ENCODE measurements at places on chromosomes 11 and 22.

GRCh38 chr11:34284811-34285481, 72.9 kb downstream of the ABTB2 start:
- no peak for DNase-seq

DNA sequence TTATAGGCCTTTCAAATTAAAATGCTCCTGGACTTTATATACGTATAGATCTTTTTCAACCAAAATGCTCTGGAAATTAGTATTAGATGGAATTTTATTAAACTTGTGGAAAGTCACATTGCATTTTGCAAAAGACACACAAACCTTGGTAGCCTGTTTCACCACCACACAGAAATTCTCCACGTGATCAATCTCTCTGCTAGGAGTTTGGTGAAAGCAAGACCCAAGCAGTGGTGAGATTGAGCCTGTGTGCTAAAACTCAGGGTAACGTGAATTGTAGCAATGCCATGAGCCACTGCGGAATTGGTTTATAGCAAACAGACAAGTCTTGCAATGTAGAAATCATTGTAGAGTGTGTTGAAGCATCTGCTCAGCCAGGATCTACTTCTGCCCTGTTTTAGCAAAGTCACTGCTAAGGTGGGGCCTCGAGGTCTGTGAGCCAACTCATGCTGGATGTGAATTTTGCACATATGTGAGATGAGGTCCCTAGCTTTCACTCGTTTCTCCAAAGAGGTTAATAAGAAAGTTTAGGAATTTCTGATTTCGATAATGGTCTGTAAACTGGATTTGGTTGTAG, 184.8 kb downstream of the DBX1 start:
- no peak for DNase-seq

DNA sequence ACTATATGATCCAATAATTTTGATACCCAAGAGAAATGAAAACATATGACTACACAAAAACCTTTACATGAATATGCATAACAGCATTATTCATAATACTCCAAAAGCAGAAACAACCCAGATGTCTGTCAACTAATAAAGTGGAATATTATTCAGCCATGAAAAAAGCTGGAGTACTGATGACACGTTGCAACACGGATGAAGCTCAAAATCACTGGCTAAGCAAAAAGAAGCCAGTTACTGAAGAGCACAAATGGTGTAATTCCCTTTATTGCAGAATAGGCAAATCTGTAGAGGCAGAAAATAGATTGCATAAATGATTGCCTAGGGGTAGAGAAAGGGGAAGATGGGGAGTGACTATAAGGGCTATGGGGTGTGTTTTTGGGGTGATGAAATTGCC, 117.6 kb upstream of the FGF3 start:
- no peak for DNase-seq

- no peak for DNase-seq
Measured at GRCh38 chr22:23394525-23395326, 185.4 kb downstream of the IGLL1 start.

- no peak for DNase-seq
Measured at GRCh38 chr11:72578051-72578450, 96.2 kb downstream of the PDE2A start.

GRCh38 chr11:2114430-2115241, 24.6 kb downstream of the IGF2 start:
- no peak for DNase-seq

GRCh38 chr11:119285431-119285830, 31.5 kb downstream of the MCAM start:
- DNase-seq = no peak

DNA sequence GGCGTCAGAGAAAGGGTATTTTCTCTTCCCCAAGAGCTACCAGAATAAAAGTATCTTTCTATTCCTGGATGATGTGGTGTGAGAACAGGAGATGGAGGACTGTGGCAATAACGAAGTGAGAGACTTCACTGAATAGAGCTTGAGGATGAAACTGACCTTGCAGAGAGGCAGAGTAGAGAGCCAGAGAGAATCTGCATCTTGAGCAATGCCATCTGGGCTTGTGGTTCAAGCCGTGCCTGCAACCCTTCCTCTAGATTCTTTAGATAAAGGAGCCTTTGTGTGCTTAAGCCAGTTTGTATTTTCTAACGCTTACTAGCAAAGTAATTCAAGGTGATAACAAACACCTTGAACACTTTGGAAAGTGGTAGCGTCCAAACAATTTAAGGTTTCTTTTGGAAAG, 2.2 kb downstream of the ME3 start:
- no peak for DNase-seq

DNA sequence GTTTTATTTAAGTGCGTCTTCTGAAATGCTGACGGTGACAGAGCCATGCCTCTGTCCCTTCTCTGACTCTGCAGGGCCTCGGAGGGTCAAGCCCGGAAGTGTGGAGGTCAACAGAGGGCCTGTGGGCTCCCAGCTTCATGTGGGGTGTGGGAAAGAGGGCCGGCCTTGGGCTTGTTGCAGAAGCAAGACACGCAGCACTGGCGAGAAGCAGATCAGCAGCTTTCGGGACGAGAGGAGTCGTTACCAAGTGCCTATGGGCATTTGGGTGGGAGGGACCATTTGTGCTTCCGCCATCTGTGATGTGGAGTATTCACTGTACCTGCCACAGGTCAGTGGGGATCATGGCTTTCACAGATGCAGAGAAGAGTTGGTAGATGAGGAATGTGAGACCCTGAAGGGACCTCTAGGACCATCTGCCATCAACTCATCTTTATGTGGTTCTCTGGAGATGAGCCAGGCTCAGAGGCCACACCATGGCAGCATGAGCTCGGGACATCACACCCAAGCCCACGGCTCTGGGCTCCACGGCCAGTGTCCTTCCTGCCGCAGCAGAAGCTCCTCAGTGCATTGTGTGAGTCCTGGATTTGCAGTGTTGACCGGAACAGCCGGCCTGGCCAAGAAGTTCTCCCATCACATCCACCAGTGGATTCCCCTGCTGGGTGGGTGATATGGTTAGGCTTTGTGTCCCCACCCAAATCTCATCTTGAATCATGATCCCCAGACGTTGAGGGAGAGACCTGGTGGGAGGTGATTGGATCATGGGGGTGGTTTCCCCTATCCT, 590.7 kb downstream of the TBC1D22A start:
- no peak for DNase-seq

GRCh38 chr11:103109818-103110388, 677 bp downstream of the DYNC2H1 start:
- DNase-seq = no peak

- DNase-seq = no peak
Measured at GRCh38 chr11:67160872-67161783, 42.1 kb downstream of the KDM2A start.

DNA sequence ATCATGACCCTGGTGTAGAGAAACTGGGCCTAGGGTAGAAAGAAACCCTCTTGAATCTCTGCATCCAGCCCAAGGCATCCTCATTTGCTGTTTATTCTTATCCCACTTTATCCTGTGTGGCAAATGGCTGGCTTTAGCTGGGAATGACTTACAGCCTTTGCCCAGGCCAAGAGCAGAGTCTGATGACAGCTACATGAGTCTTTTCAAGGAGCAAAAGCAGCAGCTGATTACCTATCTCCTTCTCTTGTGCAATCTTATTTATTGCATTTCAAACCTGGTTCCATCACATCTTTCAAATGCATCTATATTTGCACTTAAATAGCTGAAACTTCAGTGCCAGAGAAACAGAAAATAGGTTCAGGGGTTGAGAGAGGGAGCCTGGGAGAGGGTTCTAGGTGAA, 26.1 kb downstream of the SYT13 start:
- DNase-seq = no peak

DNA sequence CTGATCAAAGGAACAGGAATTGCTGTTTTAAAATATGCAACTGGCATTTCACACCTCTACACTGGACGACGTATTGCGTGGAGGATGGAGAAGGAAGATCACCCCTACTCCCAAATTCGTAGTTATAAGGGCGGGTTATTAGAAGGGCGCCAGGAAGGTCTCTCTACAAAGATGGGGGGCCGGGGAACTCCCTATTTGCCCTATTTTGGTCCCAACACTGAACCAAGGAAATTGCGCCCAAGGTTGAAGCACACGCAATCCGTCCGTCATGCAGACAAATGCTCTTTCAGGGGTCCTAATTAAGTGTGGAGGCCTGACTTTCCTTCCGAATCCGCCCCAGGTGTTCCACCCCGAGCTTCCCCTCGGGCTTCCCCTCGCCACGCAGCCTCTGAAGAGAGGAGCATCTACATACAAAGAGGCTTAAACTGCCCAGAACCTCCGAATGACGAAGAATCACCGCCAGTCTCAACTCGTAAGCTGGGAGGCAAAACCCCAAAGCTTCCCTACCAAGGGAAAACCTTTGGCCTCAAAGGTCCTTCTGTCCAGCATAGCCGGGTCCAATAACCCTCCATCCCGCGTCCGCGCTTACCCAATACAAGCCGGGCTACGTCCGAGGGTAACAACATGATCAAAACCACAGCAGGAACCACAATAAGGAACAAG, 396 bp downstream of the NPAT start:
- DNase-seq = no peak

GRCh38 chr11:69075421-69076128, 26.8 kb downstream of the TPCN2 start:
- DNase-seq = peak; percentile 45

GRCh38 chr22:20904008-20904979, 12.9 kb upstream of the CRKL start:
- peak; percentile 75 for DNase-seq

- DNase-seq = peak; percentile 53
Measured at GRCh38 chr11:61718621-61719302, 33.7 kb upstream of the MYRF start.

DNA sequence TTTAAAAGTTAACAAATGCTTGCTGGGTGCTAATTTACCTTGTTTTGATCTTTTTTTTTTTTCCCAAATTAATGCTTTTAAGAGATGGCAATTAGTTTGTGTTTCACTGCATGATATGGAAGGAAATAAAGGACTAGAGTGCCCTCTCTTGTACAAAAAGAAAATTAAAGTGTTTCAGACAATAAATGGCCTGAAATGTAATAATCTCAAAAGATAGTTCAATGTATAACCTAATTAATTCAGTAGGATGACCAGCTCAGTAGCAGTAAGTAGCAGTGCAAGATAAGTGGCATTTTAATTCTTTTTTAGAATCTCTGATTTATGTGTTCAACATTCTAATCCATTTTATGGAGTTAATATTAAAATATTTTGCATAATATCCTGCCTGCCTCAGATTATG, 39.9 kb upstream of the MYO18B start:
- no peak for DNase-seq

DNA sequence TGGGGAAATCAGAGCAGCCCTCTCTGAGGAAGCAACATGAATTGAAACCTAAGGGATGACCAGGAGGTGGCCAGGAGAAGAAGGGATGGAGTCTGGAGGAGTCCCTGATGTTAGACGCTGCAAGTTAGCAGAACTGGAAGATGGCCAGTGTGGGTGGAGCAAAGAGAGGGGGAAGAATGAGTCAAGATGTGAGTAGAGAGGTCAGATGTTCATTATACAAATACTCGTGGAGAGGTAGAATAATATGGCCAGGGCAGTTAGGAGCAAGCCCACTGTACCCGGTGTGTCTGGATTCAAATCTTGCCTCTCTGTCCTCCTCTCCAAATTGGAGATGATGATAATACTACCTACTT, 242.0 kb downstream of the TENM4 start:
- no peak for DNase-seq

- DNase-seq = peak; percentile 15
Measured at GRCh38 chr11:61567286-61568061, 13.4 kb downstream of the SYT7 start.

GRCh38 chr22:30273711-30274436, 7.2 kb upstream of the OSM start:
- DNase-seq = no peak

DNA sequence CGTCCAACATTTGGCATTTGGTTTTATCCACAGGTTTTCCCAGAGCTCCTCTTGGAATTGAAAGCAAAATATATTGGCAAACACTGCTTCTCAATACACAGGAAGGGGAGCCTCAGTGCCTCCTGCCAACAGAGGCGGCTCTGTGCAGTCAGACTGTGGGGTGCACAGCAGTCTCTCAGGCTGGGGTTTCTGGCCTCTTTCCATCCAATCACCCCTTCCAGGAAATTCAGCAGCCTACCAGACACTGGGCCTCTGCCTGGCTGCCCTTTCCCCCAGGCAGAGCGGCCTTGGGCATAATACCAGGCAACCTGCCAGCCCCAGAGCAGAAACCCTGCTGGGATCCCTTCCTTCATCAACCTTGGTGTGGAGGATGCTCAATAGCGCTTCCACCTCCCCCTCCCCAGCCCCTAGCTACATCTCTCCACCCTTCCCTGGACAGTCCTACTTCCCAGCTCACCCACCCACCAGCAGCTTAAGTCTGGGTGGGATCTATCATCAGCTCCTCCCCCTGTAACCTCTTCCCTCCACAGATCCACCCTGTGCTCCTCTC, 17.8 kb upstream of the RAPSN start:
- DNase-seq = no peak

- no peak for DNase-seq
Measured at GRCh38 chr11:117412653-117413275, 85.1 kb downstream of the CEP164 start.

DNA sequence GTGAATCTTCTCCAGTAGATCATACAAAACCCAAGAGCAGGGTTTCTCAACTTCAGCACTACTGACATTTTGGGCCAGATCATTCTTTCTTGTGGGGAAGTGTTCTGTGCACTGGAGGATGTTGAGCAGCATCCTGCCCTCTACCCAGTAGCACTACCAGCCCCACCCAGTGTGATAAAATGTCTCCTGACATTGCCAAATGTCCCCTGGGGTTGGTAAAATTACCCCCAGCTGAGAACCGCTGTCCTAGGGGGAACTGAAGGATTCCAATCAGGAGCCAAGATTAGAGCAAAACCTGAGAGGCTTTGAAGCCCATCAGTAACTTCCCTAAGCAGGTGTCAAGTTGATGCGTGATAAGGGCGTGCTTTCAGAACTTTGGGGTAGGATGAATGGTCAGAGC, 61.4 kb upstream of the YWHAH start:
- DNase-seq = no peak

DNA sequence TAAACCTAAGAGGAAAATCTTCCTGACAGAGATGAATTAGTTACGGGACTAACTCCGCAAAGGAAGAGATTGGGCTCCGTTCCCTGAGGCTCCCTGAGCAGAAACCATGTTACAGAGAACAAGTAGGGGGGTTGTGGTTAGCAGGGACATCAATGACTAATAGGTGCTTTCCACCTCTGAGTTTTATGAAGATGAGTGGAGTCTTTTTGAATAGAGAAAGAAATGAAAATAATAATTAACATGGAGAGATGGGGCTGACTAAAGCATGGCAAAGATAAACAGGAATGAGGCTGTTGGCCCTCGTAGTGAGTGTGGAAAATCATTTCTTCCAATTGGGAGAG, 47.5 kb upstream of the PICALM start:
- DNase-seq = no peak

GRCh38 chr11:27697679-27698275, 2.5 kb downstream of the BDNF start:
- no peak for DNase-seq

GRCh38 chr22:38129021-38129420, 18.5 kb upstream of the BAIAP2L2 start:
- DNase-seq = no peak

GRCh38 chr11:26702406-26702805, 19.5 kb downstream of the SLC5A12 start:
- DNase-seq = no peak

GRCh38 chr22:49164773-49165320, 662.8 kb downstream of the BRD1 start:
- DNase-seq = no peak
